ENCODE measurements at places on chromosomes 11 and 22.

GRCh38 chr11:11988099-11988651 is 20.3 kb downstream of the DKK3 start:
- DNase-seq, result no peak

DNA sequence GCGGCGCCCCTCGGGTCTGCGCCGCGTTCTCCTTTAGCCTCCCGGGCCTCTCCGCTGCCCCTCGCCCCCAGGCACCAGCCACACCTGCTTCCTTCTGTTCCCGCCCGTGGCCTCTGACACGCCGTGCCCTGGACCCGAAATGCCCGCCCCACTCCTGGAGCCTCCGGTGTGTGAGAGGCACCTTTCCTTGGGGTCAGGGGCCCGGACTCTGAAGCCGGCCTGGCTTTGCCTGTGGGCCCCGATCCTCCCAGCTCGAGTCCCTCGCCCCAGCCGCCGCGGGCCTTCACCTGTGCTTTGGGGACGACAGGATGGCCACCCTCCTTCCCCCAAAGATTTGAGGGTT is 661 bp upstream of the CDPF1 start:
- DNase-seq, result no peak

DNA sequence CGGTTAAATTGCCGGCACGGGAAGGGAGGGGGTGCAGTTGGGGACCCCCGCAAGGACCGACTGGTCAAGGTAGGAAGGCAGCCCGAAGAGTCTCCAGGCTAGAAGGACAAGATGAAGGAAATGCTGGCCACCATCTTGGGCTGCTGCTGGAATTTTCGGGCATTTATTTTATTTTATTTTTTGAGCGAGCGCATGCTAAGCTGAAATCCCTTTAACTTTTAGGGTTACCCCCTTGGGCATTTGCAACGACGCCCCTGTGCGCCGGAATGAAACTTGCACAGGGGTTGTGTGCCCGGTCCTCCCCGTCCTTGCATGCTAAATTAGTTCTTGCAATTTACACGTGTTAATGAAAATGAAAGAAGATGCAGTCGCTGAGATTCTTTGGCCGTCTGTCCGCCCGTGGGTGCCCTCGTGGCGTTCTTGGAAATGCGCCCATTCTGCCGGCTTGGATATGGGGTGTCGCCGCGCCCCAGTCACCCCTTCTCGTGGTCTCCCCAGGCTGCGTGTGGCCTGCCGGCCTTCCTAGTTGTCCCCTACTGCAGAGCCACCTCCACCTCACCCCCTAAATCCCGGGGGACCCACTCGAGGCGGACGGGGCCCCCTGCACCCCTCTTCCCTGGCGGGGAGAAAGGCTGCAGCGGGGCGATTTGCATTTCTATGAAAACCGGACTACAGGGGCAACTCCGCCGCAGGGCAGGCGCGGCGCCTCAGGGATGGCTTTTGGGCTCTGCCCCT is 529 bp upstream of the CCND1 start:
- no peak for DNase-seq

DNA sequence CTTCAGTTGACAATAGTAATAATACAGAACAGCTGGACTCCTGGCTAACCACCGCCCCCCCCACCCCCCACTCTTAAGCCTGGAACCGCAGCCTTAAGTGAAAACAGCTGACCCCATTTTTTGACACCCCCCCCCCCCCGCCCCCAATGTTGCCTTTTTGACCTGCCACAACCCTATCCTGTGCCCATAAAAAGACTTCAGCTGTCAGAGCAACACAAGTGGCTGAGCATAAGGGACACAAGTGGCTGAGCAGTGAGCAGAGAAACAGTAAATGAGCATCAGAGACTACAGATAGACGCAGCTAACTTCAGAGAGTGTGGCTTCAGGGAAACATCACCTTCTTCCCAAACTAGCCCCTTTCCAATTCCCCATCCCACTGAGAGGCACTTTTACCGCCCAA is 1493.8 kb downstream of the LRRC4C start:
- no peak for DNase-seq

DNA sequence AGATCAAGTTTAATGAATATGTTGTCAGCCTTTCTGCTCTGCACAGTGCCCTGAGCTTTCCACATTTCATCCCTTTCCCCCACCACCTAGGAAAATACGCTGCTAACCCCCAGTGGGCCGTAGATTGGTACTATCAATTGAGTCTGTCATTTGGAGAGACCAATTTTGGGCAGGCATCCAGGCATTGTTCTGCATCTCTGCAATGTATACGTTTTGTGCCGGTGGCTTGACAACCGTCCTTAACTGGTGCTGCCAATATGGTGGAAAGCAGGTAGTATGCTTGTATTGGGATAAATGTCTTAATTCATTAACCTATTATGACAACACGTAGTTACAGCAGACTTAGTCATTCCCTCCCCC is 1.3 kb downstream of the ELMOD1 start:
- no peak for DNase-seq

DNA sequence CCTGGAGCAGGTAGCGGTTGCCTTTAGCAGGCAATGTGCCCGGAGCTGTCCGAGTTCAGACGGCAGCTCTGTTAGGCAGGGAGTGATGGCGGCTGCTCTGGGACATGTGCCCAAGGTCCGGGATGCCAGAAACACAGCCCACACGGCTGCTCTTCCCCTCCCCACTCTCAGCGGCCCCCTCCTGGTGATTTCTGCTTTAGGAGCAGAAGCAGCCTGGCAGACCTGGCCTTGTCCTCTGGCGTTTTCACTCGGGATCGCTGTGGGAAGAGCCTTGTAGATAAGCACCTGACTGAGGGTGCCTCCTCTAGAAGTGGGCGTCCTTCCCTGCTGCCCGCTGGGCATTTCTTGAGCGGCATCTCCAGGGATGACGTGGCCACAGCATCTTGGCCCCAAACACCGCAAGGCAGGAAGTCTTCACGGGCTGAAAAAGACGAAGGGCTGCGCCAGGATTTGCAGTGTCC is 392.2 kb downstream of the TBC1D22A start:
- DNase-seq, result peak; percentile 70

- DNase-seq, result no peak
Measured at GRCh38 chr11:58832056-58832645, 12.4 kb downstream of the GLYATL2 start.

GRCh38 chr11:122486793-122487495 is 168.6 kb upstream of the UBASH3B start:
- DNase-seq, result no peak

- DNase-seq, result no peak
Measured at GRCh38 chr22:45817745-45818423, 146.2 kb downstream of the ATXN10 start.

DNA sequence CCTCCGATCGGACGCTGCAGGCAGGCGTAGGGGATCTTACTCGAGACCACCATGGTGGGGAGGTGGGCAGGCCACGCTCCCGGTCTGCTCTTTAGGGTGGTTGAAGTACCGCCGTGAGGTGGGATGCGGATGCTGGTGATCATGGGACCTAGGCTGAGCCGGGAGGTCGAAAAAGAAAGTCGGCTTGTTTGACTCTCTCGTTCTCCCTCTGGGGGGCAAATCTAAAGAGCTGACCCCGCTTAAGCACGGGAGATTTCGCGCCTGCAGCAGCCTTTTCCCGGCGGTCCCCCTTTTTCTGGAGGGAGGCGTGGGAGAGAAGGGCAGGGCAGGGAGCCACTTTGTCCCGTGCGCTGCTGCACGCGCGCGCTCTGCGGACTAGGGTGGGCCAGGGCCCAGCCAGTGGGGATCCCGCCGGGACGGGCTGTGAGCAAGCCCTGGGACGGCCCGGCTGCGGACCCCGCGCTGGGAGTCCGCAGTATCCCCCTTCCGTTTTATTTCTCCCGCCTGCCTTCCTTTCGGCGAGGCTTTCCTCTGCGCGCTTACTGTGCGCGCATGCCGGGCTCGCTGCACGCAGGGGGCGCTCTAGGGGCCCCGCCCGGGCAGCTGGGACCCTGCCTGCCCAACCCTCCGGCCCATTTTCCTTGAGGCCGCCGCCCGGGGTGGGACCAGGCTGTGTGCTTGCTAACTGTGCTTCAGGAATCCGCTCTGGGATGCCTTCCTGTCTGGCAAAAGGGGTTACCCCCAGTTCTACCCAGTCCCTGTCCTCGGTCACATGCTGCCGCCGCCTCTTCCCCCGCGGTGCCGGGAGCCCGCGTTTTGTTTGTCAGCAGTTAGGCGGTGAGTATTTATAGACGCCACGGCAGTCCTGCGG is 81.0 kb downstream of the PRR5L start:
- DNase-seq, result no peak

- DNase-seq, result no peak
Measured at GRCh38 chr11:126338346-126339055, 17.0 kb upstream of the ST3GAL4 start.

DNA sequence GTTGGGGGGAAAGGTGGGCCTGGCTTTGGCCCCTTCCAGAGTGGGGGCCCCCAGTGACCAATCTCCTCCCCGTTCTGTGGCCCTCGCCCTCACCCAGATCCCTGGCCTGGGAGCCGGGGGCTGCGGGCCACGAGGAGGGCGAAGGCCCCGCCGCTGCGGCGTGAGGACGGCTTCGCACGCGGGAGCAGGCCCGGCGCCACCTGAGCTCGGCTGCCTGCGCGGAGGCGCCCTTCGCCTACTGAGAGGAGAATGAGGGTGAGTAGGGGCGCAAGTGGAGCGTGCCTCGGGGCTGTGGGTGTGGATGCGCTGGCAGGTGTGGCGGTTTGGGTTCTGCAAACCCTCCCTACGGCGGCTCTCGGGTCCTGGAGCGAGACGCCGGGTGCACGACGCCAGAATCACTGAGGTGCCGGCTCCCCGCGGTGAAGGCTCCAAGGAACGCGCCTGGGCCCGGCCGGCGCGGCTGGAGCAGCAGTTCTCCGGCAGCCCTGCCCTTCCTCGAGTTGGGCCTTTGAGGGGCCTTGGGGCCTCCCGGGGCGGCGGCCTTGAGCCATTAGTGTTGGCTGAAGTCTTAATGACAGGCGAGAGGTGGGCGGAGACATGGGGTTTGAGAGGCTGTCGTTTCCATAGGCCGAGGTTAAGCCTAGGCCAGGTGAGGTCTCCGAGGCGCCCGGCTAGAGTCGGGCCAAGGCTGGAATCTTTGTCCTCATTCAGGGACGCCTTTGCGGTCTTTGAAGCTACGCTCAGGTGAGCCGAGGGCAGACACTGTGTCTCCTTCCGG is 65.3 kb downstream of the CTTN start:
- no peak for DNase-seq

- no peak for DNase-seq
Measured at GRCh38 chr22:28783786-28784671, 11.5 kb downstream of the CCDC117 start.

GRCh38 chr22:22789922-22790845 is 97.4 kb upstream of the IGLL5 start:
- no peak for DNase-seq
